HuH-7 (cell line): ENCODE measurements at places on chromosomes 12 and 14.

DNA sequence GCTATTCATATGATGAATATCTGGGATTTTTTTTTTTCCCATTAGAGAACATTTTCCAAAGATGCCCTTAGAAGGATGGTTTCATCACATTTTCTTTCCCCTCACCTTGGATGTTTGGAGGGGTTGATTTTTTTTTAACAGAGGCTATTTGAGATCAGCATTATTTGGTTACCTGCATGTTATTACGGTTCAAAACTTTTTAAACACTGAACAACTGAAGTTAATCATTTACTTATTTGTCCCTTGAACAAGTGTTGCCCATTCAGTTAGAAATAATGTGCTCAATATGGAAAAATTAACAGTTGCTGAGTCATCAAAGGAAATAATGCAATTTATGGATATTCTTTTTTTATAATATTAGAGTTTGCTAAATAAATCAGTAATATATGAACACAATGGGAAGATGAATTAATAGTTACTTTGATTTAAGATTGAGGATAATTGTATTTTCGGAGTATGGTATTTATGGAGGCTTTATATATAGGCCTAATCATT lies 26.7 kb downstream of the CNTN1 start:
- peak; percentile 6 for DNase-seq

DNA sequence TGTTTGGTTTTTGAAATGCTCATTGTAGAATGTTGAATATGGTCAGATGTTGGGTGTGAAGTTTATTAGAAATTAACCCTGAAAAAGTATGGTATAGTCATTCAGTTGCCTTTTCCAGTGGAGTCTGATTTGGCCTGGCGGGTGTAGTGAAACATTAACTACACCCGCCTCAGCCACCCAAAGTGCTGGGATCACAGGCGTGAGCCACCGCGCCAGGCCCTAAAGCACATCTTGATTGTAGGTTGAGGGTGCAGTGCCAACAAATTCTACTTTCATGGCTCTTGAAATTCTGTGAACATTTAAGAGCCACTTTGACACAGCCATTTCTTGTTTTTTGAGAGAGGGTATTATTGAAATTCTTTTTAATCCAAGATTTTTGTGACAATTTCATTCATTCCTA lies 624.9 kb downstream of the DIO2 start:
- DNase-seq, result no peak

GRCh38 chr14:60665177-60665550 lies 15.9 kb upstream of the SIX1 start:
- DNase-seq, result no peak

GRCh38 chr12:58069268-58069963 lies 128.0 kb downstream of the ATP23 start:
- DNase-seq, result no peak

DNA sequence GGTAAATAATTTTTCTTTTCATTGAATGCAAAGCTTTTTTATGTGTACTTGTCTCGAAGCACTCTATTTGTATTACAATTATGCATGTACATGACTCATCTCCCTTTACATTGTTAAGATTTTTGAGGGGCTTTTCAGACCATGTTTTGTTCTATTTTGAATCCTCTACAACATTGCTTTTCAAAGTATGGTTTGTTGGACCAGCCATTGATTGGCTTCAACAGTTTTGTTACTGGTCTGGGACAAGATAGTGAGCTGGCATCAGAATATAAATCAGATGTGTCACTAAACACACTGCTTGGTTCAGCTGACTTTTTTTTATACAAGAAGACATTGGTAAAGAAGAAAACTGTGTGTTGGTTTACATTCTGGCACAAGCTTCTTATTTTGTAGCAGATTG lies 122.3 kb downstream of the MON2 start:
- DNase-seq, result no peak

DNA sequence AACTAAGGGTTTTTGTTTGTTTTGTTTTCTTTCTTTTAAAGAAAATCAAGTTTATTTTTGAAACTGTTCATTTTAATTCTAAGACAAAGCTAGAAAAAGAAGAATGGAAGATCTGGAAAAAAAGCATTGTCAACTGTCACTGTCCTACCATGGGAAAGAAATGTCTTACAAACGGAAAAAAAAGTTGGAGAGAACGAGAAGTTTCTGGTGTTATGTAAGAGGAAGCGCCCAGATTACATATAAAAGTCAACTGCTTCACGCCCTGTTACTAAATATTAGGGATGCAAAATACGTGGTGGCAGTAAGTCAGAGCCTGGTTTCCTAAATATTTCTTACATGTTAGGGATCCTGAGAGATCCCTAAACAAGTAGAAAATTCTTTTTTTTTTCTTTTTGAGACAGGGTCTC lies 14.3 kb upstream of the FBXL14 start:
- no peak for DNase-seq

DNA sequence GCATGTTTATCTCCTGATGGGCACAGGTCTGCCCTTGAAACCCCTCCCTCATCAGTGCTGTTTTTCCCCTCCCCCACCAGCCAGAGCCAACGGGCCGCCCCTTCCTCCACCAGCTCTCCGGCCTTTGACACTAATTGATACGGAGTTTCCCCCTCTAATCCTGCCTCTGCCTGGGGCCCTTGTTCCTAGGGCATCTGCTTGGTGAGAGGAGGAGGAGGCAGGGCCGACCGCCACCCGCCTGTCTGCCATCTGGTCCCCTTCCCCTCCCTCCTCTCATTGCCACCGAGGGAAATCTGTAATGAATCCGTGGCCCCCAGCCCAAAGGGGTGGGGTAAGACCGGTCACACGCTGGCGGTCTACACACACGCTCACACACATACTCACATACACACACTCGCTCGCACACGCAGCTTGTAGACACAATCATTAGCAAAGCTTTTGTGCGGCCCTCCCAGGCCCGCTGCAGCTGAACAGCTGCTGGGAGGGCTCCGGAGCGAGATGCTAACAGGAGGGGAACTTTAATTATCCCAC lies 27.4 kb downstream of the SRRM4 start:
- DNase-seq, result peak; percentile 4

GRCh38 chr12:18462442-18462841 lies 201.1 kb downstream of the PIK3C2G start:
- no peak for DNase-seq

DNA sequence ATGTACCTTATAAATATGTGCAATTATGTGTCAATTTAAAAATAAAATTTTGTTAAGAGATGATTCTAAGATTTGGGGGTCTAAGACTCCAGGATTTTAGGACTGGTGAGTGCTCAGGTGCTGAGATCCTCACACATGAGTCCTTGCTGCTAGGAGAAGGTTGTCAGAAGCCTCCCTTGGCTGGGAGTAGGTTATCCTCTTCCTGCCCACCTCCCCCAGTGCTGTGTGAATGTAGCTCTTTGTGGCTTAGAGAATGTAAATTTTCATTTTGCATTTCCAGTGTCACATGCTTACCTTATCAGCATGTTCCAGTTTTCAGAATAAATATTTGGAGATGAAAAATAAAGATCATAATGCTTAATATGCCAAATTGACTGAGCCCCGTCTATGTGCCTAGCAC lies 114.2 kb upstream of the MDM1 start:
- DNase-seq, result no peak

DNA sequence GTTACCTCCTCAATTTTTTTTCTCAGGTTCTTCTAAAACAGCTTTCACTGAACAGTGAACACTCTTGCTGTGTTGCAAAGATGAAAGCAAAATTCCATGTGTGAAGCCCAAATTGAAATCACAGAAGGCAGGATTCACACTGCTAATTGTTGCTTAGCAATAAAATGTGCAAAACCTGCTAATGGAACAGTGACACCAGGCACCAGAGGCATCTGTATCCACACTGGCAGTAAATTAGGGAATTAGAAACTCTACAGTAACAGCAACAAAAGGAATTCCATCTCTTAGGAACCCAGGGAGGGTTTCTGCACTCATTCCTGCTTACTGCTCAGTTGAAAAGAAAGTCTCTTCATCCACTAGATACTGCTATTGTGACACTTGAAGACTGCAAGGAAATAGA lies 202.3 kb downstream of the GXYLT1 start:
- no peak for DNase-seq

DNA sequence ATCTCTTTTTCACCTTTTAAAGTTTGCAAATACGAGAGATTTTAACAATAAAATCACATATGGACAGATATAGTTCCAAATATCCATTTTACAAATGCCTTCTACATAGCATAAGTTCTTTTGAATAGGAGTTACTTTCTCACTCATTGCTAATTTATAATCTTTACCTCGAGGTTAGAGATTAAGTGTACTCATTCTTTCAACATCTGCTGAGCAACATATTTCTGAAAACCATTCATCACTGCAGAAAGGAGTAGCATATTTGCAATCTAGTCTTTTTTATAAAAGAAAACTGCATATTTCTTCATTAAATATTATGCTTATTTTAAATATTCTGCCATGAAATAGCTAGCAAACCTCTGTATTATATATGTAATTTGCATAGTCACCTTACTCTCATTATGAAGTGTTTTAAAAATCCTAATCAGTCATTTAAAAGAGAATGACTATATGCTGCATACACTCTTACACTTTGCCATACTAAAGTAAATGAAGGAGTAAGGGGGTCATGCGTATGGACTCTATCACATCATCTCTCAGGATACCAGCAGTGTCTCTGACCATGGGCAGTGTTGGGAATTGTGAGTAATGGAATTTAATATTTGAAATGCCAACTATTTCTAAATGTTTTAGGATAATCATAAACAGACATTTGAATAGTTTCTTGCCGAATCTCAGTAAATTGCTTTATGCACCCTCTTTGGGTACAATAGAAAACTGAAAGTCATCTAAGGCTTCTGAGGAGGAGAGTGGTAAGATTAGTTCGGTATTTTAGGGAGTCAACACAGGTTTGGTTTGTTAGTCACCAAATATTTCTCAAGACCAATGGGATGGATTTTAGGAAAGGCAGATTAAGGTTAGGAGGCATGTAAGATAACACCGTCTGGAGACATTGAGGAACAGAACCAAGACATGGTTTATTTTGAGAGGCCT lies 524.8 kb upstream of the ATP2B1 start:
- DNase-seq, result no peak

GRCh38 chr12:109878749-109879148 lies 1.6 kb downstream of the GLTP start:
- DNase-seq, result no peak

DNA sequence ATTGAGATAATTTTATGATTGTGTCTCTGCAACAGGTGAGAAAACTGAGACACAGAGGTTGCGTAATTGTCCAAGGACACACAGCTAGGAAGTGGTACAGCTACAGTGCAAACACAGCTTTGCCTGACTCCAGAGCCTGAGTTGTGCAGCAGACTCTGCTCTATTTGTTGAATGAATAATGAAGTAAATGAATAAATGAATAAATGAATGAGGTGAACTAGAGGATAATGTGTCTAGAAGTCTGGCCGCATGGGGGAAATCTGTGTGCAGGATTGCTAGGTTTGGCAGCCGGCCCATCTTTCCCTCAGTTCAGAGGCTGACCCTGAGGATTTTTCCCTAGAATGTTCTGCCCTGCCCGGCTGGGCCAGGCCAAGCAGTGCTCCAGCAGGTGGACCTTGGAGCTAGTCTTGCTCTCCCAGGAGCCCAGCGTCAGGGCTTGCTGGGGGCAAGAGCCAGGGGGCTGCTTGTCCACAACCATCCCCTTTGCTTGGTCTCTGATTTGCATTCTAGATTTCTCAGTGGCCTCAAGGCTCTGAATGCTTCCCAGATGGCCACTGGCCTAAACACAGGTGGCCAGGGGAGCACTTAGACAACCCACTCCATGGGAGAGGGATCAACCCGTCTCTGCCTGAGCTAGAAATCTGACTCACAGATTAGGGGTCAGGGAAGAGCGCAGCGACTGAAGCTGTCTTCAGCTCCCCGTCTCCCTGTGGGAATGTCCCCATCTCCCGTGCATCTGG lies 225.2 kb downstream of the C12orf75 start:
- peak; percentile 26 for DNase-seq

DNA sequence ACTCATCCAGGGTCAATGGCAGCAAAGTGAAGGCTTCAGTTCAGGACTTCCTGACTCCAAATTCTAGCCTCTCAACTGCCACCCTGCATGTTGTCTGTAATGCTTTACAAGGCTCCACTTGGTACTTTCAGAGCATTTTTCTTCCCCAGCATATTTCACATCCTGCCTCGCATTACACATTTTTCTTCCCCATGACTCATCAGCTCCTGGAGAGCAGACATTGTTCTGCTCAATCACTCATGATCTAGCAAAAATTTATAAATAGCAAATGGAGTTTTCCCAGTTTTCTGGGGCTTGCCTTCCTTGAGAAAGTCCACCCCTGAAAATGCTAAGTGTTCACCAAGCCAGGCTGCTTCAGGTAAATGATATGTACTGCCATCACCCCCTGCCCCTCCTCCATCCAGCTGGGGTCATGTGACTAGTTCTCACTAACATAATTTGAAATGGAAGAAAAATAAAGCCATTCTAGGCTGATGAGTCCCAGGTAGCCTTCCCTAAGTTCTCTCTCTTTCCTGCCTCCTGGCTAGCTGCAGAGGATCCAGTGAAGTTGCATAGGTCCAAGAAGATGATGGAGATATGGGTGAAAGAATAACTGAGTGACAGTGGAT lies 69.4 kb downstream of the ARMH4 start:
- DNase-seq, result no peak

GRCh38 chr12:132660052-132660451 lies 27.1 kb downstream of the POLE start:
- DNase-seq, result no peak

DNA sequence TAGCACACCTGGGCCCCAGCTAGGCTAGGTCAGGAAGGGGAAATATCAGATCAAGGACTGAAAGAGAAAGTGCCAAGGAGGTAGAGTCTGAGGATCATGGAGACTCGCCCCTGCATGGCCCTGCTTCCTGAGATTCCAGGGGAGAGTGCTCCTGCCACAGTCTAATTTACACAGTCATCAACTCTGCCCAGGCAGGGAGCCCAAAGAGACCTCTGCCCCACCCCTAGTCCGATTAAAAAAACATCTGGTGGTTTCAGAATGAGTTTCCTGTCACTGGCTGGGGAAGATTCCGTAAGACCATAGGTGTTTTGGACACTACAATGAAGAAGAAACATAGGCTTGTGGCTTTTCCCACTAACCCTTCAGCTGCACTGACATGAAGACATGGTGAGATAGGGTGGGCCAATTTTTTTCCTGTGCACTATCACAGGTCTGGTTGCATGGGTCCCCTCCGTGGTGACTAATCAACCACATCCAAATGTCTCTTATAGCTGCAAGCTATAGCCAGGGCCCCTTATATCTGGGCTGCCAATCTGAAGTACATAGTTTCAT lies 31.5 kb upstream of the GZMB start:
- no peak for DNase-seq

GRCh38 chr12:89834676-89835075 lies 126.0 kb upstream of the ATP2B1 start:
- no peak for DNase-seq

- no peak for DNase-seq
Measured at GRCh38 chr12:67070307-67070600, 198.9 kb upstream of the CAND1 start.
